H54 (cell line): ENCODE measurements at places on chromosomes 2 and 18.

DNA sequence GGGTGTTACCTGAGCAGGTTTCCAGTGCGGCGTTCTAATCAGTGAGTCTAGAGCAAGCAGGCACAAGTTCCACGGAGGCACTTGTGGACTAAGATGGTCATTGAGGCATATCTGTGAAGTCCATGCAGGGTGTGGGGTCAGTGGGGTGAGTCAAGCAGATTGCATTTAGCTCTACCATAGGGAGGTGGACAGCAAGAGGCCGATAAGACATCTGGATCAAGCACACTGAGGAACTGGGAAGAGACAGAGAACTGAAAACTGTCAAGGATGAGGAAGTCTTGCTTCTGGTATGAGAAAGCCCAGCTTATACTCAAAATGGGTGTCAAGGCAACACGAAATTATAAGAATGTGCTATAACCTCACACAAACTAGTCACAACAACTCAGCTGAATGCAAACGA is 61.2 kb upstream of the SLC39A10 start:
- DNase-seq = no peak

DNA sequence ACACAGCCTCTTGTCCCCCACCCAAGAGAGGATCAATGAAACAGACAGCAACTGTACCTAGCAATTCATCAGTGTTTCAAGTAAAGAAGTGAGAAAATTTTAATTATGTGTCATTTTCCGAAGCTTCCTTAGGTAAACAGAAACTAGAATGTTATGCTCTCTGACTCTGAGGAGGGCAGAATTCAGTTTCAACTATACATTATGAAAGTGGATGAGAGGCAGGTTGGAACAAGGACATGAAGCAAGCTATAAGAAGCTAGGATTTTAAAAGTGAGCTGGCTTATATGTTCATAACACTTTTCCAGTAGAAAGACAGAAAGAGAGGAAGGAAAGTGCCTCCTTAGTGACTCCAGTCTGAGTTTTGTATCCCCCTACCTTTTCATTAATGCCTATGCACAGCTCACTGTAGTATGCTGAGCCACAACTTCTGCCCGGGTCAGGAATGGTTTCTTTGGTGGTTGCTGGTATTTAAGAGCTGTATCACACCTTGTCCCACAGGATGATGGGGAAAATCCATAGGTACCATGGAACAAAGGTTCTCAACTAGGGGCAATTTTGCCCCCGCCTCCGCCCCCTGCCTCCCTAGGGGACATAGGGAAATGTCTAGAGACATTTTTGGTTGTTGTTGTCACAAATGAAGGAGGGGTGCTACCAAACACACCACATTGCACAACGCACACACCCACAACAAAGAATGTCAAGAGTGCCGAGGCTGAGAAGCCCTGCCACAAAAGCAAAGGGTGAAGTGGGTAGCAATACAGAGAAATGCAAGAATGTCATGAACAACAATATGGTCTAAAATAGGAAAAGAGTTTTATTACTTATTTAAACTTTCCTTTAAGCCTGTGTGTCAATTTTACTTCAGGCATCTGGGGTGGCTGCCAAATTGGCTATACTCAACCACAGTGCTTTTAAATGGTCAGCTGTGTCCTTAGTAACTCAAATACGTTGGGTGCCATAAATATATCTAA is 161.0 kb upstream of the ZFP36L2 start:
- DNase-seq = no peak

DNA sequence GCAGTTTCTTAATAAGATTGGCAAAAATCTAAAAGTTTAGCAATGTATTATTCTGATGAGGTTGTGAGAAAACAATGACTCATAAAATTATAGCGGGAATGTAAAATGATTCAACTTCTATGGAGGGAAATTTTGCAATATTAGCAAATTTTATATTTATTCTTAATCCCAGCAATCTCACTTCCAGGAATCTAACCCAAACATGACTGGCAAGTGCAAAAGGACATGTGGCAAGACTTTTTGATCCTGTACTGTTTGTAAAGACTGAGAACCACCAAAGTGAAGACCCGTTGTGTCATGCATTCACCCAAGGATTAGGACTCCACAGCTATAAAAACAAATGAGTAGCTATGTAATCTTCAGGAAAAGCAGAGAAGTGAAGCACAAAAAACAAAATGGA is 234.8 kb upstream of the KYNU start:
- no peak for DNase-seq

- DNase-seq = no peak
Observed at GRCh38 chr2:46878886-46879285, 36.7 kb downstream of the MCFD2 start.

DNA sequence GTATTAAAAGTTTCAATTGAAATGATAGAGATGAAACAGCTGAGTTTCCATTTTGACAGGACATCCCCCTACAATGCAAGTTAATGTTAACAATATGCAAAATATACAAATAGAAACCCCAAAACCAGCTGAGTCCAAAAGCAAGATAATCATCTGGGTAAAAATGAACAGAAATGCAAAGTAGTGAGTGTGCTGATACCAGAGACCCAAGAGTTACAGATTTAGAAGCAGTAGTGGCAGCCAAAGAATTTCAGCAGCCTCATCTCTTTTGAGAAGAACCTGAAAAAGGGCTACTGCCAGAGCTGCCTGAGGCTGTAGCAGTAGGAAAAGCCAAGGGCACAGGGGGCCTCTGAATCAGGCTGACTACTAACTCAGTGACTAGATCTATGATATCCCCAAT is 82.6 kb downstream of the THADA start:
- no peak for DNase-seq

DNA sequence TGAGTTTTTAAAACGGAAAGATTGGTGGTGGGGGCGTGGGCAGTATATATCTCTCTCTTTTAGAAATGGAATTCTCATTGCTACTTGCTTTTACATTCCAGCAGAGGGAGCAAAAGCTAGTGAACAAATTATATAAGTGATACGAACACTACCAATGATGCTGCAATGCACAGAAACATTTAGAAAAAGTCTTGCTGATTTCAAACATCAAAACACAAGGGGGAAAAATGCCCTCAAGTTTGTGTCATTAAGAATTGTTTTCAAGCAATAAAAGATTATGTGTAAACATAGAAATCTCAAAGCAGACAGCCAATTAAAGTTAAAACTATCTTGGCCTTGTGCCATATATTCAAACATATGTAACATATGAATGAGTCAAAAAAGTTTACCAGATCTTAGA is 296.3 kb upstream of the KCNJ3 start:
- peak; percentile 4 for DNase-seq

DNA sequence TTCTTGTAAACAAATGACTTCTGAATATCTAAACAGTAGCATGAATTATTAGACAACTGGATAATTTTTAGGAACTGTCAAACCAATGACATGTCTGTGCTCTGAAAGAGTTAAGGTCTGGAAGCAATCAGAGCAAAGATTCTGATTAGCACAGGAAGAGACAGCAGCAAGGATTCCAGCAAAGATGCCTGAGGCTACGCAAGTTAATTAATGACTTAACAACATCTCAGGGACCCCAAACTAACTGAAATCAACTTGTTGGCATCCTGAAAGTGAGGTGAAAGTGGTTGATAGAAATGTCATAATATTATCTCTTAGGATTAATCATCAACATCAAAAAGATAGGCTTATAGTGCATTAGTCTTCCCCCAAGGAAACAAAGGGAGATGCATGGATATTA is 123.3 kb upstream of the TMEM200C start:
- DNase-seq = no peak

GRCh38 chr2:95384854-95385569 is 17.5 kb upstream of the FAHD2A start:
- DNase-seq = no peak

DNA sequence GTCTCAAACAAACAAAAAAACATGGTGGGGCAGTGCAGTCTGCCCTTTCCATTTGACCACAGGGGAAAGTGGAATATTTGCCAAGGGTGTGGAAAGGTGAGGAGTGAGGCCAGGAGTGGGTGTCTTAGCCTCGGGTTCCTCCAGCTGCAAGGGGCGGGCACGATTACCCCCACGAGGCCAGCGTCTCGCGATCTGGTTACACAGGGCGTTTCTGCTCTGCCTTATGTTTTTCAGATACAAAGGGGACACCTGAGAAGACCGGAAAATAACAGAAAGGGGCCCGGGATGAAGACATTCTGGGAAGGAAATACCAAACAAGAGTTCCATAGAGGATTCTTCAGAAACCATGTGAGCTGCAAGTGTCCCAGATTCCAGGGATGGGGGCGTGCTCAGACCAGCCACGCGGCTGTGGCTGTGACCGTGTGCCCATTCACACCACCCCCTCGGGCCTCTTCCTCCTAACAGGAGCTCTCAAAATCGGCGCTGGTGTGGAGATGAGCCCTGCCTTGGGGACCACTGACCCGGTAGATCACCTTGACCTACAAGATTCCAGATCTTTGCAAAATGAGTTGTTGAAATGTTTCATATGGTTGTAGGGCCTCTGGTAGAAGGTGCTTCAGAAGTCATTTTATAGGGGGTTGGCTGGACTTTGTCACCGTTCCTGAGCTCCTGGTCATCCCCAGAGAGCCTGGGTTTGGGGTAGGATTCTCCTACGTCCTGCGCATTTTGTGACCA is 34.2 kb downstream of the FAM178B start:
- DNase-seq = no peak
